ENCODE measurements at places on chromosomes 16 and 17.

DNA sequence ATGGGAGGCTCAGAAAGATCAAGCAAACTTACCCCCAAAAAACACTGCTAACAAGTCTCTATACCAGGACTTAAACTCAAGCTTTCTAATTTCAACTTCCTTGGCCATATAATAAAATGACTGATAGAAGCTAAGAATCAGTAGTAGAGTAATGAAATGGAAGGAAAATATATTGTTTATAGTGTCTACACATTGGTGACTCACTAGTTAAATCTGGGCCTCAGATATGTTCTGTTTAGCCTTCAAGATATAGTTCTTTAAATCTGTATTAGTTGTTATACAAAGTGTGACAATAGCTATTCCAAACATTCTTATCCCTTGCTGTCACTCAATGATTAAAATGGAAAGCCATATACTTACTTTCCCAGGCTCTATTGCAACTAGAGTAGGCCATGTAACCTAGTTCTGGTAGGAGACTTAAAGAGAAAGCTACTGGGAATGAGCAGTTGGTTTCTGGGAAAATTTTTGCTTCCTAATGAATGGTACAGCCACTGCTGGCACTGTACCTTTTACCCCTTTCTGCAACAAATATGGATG is 18.3 kb downstream of the SSH2 start:
- DNase-seq: no peak

GRCh38 chr17:57097832-57098421 is 12.9 kb downstream of the AKAP1 start:
- no peak for DNase-seq

GRCh38 chr16:66182592-66182991 is 183.9 kb upstream of the CDH5 start:
- no peak for DNase-seq

DNA sequence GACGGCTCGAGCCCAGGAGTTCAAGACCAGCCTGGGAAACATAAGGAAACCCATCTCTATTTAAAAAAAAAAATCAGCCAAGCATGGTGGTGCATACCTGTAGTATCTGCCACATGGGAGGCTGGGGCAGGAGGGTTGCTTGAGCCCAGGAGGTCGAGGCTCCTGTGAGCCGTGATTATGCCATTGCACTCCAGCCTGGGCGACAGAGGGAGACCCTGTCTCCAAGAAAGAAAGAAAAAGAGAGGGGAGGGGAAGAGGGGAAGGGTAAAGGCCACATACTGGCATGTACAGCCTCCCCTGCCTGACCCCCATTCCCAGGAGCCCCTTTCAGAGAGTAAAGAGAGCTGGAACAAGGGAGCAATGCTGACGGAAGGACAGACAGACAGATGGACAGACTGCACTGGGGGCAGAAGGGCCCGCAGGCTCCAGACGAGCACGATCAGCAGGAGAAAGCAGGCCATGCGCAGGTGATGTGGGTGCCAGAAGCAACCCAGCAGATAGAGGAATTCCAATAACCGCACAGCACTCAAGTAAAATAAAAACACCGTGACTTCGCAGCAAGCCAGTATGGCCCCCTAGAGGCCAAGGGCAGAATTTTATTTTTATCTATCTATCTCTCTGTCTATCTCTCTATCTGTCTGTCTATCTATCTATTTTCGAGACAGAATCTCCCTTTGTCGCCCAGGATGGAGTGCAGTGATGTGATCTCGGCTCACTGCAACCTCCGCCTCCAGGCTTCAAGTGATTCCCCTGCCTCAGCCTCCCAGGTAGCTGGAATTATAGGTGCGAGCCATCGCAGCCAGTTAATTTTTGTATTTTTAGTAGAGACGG is 27.1 kb upstream of the SNN start:
- peak; percentile 69 for DNase-seq

- DNase-seq: no peak
These were observed at the start of gene MPO for GRCh38 chr17:58280480-58281217. MPO (minus strand) TSS chr17:58280935; CDS start chr17:58280758, 177 bp downstream.

All from CD4-positive, alpha-beta T cell treated with Interleukin-6 at 100 ng/mL for 8 hours (primary cell).